Heart right ventricle (tissue), 16 donors: ENCODE measurements at places on chromosomes 1 and 21. TPM values are rescaled to one million over a fixed set of nuclear protein-coding genes. Genes with fewer than 3 reads are reported as not detected.

DNA sequence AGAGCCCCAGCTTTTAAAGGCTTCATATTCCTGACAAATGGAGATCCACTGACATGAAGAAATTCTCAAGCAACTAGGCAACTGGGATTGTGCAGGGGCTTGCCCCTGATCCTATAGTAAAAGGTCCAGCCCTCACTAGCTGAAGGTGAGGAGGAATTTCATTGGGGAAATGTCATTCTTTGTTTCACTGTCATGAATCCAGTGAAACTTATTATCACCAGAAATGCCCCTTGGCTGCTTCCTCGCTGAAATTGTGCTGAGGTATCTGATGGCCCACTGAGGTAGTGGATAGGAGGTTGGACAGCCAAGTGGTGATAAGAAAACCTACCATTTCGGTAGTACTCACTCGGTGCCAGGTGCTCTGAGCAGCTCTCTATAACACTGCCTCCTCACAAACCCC lies 36.2 kb downstream of the CCN1 start:
- no peaks in the 10 kb centered on the region for H3K27me3 ChIP-seq
- no peak overlapping the region for H3K27ac ChIP-seq
- H3K4me1 ChIP-seq: peaks cover 10% of the 10 kb centered on the region
- H3K4me3 ChIP-seq: no peak overlapping the region

DNA sequence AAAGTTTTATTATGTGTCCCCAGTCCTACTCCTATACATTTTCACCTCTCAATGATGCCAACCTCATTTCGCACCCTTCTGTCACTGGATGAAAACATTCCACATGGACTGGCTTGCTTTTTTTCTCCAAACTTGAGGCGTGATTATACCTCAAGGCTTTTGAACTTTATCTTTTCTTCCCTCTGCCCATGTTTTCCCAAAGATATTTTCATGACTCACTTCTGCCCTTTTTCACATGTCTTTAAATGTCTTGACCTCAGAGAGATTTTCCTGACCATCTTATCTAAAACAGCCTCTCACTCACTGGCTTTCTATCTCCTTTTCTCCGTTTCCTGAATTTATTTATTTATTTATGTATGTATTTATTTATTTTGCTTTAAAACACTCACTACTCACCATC lies 659.0 kb downstream of the PTPRC start:
- no peak overlapping the region for H3K27ac ChIP-seq
- no peak for DNase-seq
- no peaks in the 10 kb centered on the region for H3K36me3 ChIP-seq
- no peaks in the 10 kb centered on the region for H3K27me3 ChIP-seq
- no peak overlapping the region for H3K4me3 ChIP-seq

DNA sequence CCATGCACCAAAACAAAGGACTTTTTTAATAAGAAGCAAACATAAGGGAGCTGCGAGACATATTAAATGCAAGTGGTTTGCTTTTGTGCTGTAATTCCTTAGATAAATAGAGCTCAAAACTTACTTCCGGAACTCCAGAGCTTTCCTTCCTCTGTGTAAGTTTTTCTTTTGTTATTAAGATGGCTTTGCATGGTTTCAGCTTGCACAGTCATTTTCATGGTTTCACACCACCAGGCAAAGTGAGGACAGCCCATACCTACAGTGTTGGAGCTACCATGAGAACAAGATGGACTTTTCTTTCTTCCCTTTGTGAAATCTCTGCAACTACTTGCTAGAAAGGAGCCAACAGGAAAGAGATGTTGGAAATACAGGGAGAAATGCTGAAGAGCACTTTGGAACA lies 368.0 kb downstream of the SETD4 start:
- H3K4me3 ChIP-seq: no peak overlapping the region
- peaks cover 5% of the 10 kb centered on the region for H3K4me1 ChIP-seq
- no peak overlapping the region for H3K27ac ChIP-seq
- DNase-seq: no peak

The MYOM3 gene
- 85.3 TPM for polyA plus RNA-seq

DNA sequence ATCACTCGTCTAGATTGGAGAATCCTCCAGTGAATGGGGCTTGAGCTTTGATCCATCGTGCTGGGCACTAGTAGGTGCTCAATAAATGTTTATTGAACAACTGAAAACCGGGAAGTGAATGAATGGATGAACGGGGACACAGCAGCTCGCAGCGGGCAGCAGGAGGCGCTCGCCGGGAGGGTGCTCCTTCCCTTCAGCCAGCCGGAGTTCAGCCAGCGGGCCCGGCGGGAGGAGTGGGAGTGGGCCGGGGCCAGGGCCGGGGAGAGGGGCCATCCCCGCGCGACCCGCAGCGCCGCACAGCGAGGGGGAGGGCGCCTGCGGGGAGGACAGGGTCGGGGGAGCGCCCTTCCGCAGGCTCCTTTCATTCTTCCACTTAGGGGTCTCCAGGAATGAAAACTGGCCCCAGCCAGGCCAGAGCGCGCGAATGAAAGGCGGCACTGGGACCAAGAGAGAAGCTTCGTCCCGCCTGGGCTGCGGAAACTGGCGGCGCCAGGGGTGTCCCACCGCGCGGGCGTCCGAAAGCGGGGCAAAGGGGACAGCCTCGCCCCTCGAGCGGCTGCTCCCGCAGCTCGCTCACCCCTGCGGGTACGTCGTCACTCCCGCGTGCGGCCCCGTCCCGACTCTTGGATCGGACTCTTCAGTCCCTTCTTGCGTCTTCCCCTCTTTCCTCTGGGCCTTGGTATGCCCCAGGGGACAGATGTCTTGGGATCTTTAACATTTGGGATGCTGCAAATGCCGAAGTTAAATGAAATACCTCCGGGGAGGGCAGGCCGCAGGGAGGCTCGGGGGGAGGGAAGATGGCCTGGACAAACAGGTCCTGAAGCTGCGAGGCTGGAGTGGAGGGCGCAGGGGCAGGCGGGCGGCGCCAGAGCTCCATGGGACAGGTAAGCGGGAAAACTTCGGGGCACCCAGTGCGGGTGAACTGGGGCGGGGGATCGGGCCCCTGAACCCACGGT lies 3.6 kb upstream of the INAVA start:
- H3K27me3 ChIP-seq: peaks cover 68% of the 10 kb centered on the region
- DNase-seq: peak; percentile 11
- H3K4me3 ChIP-seq: peak overlapping the region; percentile 59
- no peaks in the 10 kb centered on the region for H3K36me3 ChIP-seq
- H3K27ac ChIP-seq: peak overlapping the region; percentile 8

The PLA2G2C gene
- not detected for polyA plus RNA-seq

The SPATA21 gene
- polyA plus RNA-seq: 0.15 TPM

GRCh38 chr1:182257369-182258063 lies 134.1 kb downstream of the GLUL start:
- H3K27ac ChIP-seq: peak overlapping the region; percentile 47
- H3K27me3 ChIP-seq: no peaks in the 10 kb centered on the region
- H3K36me3 ChIP-seq: no peaks in the 10 kb centered on the region
- no peak overlapping the region for H3K4me3 ChIP-seq
- peak; percentile 48 for DNase-seq
- H3K4me1 ChIP-seq: peaks cover 8% of the 10 kb centered on the region

GRCh38 chr1:228289239-228289849 lies 81.5 kb downstream of the OBSCN start:
- peaks cover 99% of the 10 kb centered on the region for H3K36me3 ChIP-seq
- no peak overlapping the region for H3K4me3 ChIP-seq
- H3K27me3 ChIP-seq: no peaks in the 10 kb centered on the region
- DNase-seq: no peak
- H3K27ac ChIP-seq: no peak overlapping the region

The FCAMR gene
- polyA plus RNA-seq: not detected

DNA sequence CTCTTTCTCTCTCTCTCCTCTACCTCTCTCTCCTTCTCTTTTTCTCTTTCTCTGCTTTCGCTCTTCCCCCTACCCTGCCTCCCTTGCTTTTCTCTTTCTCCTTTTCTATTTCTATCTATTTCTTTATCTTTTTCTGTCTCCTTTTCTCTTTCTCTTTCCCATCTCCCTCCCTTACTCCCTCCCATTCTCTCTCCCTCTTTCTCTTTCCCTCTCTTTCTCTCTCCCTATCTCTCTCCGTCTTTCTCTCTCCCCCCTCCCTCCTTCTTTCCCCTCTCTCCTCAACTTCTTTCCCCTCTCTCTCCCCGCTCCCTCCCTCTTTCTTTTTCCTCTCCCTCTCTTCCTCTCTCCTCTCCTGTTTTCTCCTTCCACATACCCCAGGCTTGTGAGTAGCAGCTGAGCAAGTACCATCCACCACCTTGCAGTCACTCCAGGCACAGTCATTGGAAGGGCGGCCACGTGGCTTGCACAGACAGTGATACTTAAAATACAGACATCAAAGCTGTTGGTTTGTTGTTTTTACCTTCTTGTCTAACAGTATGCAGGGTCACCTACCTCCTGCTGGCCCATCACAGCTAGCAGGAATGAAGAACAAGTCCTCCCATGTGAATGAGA lies 209.1 kb upstream of the COA6 start:
- H3K36me3 ChIP-seq: no peaks in the 10 kb centered on the region
- H3K27ac ChIP-seq: no peak overlapping the region
- peaks cover 4% of the 10 kb centered on the region for H3K27me3 ChIP-seq

The SPRR2G gene
- not detected for polyA plus RNA-seq

DNA sequence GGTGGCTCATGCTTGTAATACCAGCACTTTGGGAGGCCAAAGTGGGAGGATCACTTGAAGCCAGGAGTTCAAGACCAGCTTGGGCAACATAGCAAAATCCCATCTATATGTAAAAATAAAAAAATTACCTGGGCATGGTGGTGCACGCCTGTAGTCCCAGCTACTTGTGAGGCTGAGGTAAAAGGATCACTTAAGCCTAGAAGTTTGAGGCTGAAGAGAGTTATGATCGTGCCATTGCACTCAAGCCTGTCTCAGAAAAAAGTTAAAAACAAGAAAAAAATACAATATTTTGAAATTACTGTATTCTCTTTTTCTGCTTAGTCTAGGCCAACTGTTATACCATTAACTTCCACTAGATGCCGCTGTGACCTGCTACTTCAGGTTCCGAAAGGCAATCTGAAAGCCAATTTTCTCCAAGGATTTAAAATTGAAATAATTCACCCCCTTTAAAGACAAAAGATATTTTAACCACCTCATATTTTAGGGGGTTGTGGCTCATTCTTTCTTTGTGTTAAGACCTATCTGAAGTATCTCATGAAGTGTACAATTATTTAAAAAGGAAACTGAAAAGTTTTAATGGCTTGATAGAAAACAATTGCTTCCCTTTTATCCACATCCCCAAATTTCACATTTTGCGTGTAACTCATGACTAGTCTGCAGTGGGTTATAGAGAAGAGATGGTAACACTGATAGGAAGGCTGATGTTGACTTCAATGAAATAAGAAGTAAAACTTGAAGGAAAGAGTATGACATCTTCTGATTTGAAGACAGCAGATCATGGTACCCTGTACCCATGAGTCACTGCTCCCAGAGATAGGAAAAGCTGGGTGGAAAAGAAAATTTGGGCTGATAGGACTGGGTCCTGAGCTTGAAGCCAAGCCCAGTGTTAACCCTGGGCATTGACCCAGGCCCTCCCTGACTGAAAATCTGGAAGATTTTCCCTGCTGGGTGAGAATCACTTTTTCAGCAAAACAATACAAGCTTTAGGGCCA lies 24.4 kb upstream of the CLDN14 start:
- H3K27me3 ChIP-seq: peaks cover 35% of the 10 kb centered on the region
- DNase-seq: peak; percentile 28
- H3K27ac ChIP-seq: no peak overlapping the region
- H3K36me3 ChIP-seq: no peaks in the 10 kb centered on the region
- H3K4me3 ChIP-seq: no peak overlapping the region
- no peaks in the 10 kb centered on the region for H3K4me1 ChIP-seq

The C1QA gene
- polyA plus RNA-seq: 82.1 TPM

- DNase-seq: no peak
- peaks cover 14% of the 10 kb centered on the region for H3K36me3 ChIP-seq
- no peak overlapping the region for H3K27ac ChIP-seq
- H3K4me3 ChIP-seq: no peak overlapping the region
- peaks cover 8% of the 10 kb centered on the region for H3K4me1 ChIP-seq
Observed at GRCh38 chr1:243291292-243291691, 35.5 kb downstream of the SDCCAG8 start.
